ENCODE measurements at places on chromosomes 2 and 18. TPM values are rescaled to one million over a fixed set of nuclear protein-coding genes. Genes with fewer than 3 reads are reported as not detected.

CYTIP gene
- total RNA-seq = 596 TPM

DNA sequence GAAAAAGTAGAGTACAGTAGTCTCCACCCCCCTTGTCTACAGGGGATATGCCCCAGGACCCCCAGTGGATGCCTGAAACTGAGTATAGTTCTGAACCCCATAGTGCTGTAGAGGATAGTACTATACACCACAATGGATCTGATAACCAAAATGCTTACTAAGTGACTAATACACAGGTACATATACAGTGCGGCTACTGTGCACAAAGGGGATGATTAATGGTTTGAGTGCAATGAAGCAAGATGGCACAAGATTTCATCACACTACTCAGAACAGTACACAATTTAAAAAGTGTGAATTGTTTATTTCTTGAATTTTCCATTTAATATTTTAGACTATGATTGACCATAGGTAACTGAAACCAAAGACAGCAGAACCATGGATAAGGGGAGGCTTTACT is 446.9 kb upstream of the NRP2 start:
- no peak for DNase-seq

GRCh38 chr2:63013438-63013837 is 37.2 kb upstream of the OTX1 start:
- no peak for DNase-seq

DNA sequence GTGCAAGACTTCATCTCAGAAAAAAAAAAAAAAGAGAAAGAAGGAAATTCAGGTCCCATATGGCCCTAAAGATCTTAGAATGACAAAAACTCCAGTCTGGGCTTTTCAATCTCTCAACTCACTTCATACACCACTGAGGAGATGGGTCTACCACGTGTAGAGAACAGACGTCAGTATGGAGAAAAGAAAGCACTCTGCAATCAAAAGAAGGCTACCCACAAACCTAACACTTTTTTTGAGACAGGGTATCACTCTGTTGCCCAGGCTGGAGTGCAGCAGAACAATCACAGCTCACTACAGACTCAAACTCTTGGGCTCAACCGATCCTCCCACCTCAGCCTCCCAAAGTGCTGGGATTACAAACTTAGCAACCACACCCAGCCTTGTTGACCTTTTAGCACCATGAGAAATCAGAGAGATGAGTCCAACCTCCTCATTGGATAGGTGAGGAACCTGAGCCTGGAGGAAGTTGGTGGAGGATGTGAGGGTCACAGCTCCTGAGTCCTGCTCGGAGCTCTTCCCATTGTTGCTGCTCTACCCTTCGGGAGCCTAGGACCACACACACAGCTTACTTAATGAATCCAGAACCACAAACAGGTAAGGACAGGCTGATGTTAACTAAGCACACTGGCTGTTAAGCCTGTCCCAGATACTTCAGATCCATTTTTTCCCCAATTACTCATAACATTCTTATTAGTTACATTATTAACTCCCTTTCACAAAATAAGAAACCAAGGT is 23.7 kb downstream of the TBC1D8 start:
- no peak for DNase-seq

- DNase-seq = no peak
Observed at GRCh38 chr2:146295080-146295670, 1549.7 kb upstream of the ACVR2A start.

DNA sequence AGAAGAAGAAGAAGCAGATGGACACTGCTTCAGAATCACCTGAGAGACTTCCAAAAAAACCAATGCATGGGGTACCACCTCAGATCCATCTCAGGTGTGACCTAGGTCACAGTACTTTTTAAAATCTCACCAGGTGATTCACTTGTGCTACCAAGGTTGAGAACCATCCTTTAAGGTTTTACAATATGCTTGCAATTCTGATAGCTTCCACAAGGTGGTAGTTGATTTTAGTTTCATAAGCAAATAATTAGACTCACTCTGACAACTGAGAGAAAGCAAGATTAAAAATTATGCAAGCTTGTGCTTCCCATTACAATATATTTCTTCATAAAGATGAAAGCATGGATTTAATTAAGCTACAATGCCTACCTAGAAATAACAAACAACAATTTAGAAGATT is 355.1 kb downstream of the EN1 start:
- no peak for DNase-seq

AQP12B gene
- not detected for total RNA-seq

All from activated naive CD4-positive, alpha-beta T cell treated with anti-CD3 and anti-CD28 coated beads, Interleukin-2, amount 50 U/mL, for 72 hours (primary cell).